ENCODE measurements at places on chromosomes 5 and 9.

DNA sequence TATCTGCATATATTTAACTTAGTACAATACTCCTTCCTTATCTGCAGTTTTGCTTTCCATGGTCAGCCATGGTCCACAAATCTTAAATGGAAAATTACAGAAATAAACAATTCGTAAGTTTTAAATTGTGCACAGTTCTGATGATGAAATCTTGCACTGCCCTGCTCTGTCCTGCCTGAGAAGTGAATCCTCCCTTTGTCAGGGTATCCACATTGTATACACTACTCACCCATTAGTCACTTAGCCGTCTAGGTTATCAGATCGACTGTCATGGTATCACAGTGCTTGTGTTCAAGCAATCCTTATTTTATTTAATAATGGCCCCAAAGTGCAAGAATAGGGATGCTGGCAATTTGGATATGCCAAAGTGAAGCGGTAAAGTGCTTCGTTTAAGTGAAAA, 8.3 kb upstream of the YTHDC2 start:
- no peak for DNase-seq

DNA sequence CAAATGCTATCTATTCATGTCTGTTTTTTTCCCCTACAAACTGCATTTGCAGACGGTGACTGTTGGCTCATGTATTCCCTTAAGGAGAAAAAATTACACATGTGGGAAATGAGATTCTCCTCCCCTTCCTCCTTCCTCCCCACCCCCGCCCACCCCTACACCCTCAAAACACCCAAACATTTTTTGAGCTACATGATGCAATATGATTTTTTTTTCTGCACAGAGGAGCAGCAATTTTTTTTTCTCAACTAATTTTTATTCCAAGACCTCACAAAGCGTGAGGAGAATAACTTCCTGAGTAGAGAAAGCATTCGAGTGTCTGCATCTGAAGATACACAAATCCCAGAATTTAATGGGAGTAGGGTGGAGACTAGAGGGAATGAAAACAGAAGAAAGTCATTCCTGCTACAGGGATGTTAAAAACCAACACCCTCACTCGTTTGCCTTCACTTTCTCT, 118.1 kb downstream of the PRDM6 start:
- DNase-seq, result no peak

- no peak for DNase-seq
These were observed 240.3 kb upstream of the NREP start for GRCh38 chr5:111997308-111997707.

- no peak for DNase-seq
These were observed 25.3 kb downstream of the SMU1 start for GRCh38 chr9:33051144-33051543.

- no peak for DNase-seq
These were observed 73.9 kb upstream of the VCAN start for GRCh38 chr5:83397658-83398057.

DNA sequence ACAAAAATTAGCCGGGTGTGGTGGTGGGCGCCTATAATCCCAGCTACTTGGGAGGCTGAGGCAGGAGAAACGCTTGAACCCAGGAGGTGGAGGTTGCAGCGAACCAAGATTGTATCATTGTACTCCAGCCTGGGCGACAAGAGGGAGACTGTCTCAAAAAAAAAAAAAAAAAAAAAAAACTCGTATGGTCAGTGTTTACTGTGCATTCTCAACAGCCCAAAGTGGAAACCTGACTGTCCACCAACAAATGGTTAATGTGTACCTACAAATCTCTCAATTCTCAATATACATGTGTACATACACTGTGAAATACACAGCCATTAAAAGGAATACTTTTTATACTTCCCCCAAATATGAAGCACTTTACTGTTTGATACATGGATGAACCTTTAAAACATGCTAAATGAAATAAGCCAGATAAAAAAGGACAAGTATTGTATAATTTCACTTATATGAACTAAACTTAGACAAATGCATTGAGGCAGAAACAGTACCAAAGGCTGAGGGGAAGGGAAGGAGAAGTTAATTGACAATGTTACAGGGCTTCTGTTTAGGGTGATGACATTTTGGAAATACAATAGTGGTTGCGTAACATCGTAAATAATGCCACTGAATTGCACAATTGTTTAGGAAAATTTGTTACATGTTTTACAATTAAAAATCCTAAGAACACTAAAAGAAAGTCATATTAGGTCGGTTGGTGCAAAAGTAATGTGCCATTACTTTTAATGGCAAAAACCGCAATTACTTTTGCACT, 16.5 kb downstream of the DNAJA1 start:
- DNase-seq, result no peak

DNA sequence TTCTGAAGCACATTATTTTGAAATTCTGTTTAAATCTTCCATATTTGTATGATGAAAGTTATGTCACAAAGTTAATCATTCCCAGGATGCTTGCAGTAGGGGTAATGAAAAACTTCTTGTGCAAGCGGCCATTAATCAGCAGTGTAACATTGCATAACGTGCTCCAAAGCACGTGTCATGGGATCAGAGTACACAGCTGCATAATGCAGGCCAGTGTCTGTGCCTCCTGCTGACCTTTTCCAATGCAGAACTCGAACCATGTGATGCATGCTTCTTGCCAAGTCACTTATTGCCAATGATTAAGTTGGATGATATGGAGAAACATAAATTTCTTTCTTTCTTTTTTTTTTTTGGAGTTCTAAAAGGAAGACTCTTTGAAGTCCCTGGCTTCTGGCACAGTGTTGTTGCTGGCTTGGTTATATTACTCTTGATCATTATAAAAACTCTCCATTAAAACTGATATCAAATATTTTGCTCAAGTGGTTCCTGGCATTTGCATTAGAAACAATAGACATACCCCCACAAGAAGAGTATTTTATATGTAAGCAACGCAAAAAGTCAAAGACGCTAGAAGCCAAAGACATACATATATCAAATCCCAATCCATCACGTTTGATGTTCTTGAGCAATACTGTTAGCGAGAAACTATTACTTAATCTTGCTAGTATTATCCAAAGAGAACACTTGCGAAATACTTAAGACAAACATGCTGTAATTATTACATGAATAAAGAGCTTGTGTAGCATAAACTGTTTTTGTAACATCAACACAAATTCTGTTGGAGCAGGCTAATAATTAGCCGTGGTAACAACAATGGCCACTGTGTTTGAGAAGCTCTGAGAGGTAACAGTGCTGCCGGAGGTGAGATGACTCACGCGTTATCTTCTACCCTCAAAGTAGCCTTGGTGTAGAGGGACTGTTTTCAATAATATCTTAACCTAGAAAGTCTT, 164.2 kb downstream of the AUH start:
- peak; percentile 85 for DNase-seq

DNA sequence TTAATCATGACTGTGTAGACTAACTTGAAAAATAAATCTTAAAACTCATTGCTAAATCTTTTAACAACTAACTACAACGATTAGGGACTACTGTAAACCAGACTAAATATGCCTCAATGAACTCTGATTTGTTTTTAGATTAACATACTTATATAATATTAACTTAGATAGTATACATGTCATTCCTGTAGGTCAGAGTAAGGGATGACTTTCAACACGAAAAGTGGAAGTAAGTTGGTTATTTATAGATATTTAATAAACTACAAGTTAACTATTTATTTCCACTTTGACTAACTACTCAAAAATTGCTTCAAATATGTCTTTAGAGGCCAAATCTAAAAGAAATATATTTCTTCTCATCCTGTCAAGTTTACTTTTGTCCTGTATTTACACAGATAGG, 795.6 kb downstream of the PTPRD start:
- DNase-seq, result no peak
